Mucosa of descending colon (tissue), 3 donors: ENCODE measurements at places on chromosomes 7 and 10. TPM values are rescaled to one million over a fixed set of nuclear protein-coding genes. Genes with fewer than 3 reads are reported as not detected.

Gene TSPAN12
- total RNA-seq: 35.6 TPM

- no peak for DNase-seq
These were observed 218.5 kb downstream of the DNAJB6 start for GRCh38 chr7:157555313-157555712.

DNA sequence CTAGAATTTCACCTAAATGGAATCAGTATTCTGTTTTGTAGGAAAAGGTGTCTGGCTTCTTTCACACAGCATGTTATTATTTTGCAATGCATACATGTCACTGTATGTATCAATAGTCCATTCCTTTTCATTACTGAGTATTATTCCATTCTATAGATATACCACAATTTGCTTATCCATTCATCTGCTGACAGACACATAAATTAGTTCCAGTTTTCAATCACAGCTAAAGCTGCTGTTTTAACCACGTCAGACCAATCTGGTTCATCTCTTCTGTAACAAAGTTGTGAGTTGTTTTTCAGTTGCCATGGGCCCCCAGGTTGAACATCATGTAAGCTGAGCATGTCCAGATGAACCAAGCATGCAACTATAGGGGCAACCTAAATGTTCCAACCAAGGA, 282.1 kb upstream of the MKLN1 start:
- no peak for DNase-seq

Gene OR2A12
- total RNA-seq: not detected

- peak; percentile 68 for DNase-seq
These were observed 128.5 kb downstream of the TNS3 start for GRCh38 chr7:47453093-47454061.
